ENCODE measurements at places on chromosomes 5 and 9. TPM values are rescaled to one million over a fixed set of nuclear protein-coding genes. Genes with fewer than 3 reads are reported as not detected.
A peak's percentile ranks its signal among the peaks of the same experiment; 100 is the strongest.

Gene SWI5
- polyA plus RNA-seq, result 34.5 TPM

Gene ANKRD31
- polyA plus RNA-seq, result 0.05 TPM

Gene ZBED3
- polyA plus RNA-seq, result 4.8 TPM

Gene SPINK7
- polyA plus RNA-seq, result not detected

DNA sequence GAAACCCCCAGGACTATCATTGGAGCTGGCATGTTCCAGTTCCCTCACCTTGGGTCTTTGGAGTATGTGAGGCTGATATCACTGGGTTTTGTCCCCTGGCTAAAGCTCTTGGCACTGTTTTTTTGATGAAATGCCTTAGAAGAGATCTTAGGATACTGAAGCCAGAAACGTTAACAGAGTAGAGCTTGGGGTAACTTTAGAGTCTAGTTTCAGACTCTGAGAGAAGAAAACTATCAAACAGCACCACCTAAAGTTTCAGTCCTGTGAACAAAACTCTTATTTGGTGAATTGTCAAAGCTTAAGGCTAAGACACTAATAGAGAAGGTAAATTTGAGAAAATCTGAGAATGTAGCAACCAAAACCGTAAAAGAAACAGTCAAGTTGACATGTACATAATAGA, 111.7 kb upstream of the PUM3 start:
- no peak for DNase-seq

DNA sequence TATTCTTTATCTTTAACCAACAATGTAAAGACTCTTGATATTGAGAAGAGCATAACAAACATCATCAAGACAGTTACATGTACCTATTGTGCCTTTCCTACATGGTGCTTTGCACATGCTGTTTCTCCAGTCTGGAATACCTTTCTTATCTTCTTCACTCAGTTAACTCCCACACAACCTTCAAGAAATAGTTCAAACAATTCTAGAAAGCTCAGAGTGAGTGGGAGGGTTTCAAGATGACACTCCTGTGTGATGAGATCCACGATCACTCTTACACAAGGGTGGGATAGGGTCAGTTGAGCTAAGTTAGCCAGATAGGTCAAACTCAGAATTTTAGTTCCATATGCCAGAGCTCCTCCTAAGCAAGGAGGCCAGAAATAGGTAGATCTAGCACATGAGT, 915.5 kb downstream of the NR2F1-AS1 start:
- DNase-seq, result no peak

Gene MAMDC2
- 76.4 TPM for polyA plus RNA-seq

Gene ENTPD2
- 2.8 TPM for polyA plus RNA-seq

GRCh38 chr9:128084746-128085145, 16.7 kb downstream of the SLC25A25 start:
- DNase-seq, result no peak

GRCh38 chr5:6847870-6848269, 134.6 kb downstream of the TENT4A start:
- DNase-seq, result no peak

- DNase-seq, result no peak
These were observed 294.7 kb upstream of the SLC30A5 start for GRCh38 chr5:68798877-68799843.

GRCh38 chr5:180194410-180195345, 14.3 kb downstream of the RASGEF1C start:
- DNase-seq, result no peak

Gene EQTN
- polyA plus RNA-seq, result 0.13 TPM

DNA sequence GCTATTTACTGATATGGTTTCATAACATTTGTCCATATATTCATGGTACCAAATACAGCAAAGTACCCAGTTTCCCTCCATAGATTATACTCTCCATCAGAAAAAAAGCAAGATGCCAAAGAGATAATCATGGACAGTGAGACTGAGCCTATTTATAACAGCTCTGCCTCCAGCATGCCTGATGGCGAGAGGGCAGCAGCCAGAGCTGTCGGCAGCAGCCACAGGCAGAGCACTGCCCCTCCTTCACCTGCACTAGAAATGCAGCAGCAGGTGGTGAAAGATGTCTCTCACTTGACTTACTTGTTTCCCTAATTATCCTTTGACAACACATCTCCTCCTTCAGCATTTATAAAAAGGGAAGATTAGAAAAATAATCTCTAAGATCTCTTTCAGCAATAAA, 32.4 kb downstream of the CTNNAL1 start:
- no peak for DNase-seq

DNA sequence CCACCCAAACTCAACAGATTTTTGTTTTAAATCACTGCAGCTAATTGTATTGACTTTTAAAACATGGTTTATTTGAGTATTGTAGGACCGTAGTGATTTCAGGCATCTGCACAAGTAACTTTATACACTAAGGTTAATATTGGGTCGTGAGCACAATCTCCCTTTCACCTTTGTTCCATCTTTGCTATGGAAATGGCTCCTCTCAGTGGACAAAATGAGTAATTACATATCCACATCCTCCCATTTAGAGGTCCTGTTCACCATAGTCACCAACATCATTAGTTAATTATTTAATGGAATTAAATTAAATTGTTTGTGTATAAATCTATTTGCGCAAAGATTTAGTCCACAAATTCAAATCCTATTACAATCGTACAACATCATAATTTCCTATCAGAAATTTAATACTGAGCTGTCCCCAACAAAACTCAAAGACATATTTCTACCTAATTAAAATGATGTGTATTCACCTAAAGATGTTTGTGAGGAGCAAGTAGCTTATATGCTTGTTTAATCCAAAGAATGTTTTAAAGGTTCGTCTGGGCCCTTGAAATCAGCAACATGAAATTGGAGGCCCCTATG, 173.0 kb upstream of the DAPK1 start:
- peak; percentile 42 for DNase-seq

Measured in urinary bladder (tissue), 4 donors.